ENCODE measurements at places on chromosomes 4 and X. TPM values are rescaled to one million over a fixed set of nuclear protein-coding genes. Genes with fewer than 3 reads are reported as not detected.

Gene SNX25
- 9.9 TPM for polyA plus RNA-seq

Gene TCEAL2
- polyA plus RNA-seq = not detected

Gene SERTM2
- 0.56 TPM for polyA plus RNA-seq

Gene EVC2
- polyA plus RNA-seq = 3.7 TPM

Gene CTSO
- 28.0 TPM for polyA plus RNA-seq

Gene POU4F2
- not detected for polyA plus RNA-seq

Gene XAGE1A
- polyA plus RNA-seq = not detected
